H9 (cell line): ENCODE measurements at places on chromosomes 7 and 10. TPM values are rescaled to one million over a fixed set of nuclear protein-coding genes. Genes with fewer than 3 reads are reported as not detected.

Gene ADRB1
- total RNA-seq, result 0.13 TPM in 1 of 2 replicates, not detected in the other

Gene CAMK2B
- 0.17 and 0.24 TPM in 2 replicates for total RNA-seq

Gene DLX6
- 0.24 TPM in 1 of 2 replicates, not detected in the other for total RNA-seq

Gene OPALIN
- not detected in 2 replicates for total RNA-seq

Gene TRIM73
- 2.7 and 2.9 TPM in 2 replicates for total RNA-seq

Gene ZPBP
- total RNA-seq, result not detected in 2 replicates

Gene NAT16
- 0.50 and 0.88 TPM in 2 replicates for total RNA-seq

Gene STK31
- 0.24 and 0.33 TPM in 2 replicates for total RNA-seq

Gene DNAH11
- total RNA-seq, result 1.8 and 2.5 TPM in 2 replicates
